Endodermal cell (in vitro differentiated cells): ENCODE measurements at places on chromosomes 1 and 21.

DNA sequence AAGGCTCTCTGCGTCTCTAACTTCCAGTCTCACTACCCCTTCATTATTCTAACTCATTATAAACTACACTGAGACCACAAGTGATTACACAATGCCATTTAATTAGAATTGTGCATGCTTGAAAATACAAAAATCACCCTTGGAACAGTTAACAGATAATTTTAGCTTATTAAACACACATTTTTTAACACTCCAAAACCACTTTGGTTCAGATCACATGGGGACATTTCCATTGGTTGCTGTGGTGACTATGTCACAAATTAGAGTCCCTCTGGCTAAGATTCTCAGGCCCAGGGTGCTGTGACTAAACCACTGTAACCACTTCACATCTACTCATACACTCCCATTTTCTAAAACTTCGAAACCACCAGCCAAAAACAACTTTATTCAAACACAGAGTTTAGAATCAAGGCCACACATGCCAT lies 43.0 kb downstream of the JAK1 start:
- no peak for DNase-seq

- peak; percentile 57 for DNase-seq
These were observed 219.4 kb downstream of the LRRC7 start for GRCh38 chr1:69787151-69787550.

- peak; percentile 74 for DNase-seq
These were observed 24.8 kb downstream of the LEMD1 start for GRCh38 chr1:205396967-205397616.

DNA sequence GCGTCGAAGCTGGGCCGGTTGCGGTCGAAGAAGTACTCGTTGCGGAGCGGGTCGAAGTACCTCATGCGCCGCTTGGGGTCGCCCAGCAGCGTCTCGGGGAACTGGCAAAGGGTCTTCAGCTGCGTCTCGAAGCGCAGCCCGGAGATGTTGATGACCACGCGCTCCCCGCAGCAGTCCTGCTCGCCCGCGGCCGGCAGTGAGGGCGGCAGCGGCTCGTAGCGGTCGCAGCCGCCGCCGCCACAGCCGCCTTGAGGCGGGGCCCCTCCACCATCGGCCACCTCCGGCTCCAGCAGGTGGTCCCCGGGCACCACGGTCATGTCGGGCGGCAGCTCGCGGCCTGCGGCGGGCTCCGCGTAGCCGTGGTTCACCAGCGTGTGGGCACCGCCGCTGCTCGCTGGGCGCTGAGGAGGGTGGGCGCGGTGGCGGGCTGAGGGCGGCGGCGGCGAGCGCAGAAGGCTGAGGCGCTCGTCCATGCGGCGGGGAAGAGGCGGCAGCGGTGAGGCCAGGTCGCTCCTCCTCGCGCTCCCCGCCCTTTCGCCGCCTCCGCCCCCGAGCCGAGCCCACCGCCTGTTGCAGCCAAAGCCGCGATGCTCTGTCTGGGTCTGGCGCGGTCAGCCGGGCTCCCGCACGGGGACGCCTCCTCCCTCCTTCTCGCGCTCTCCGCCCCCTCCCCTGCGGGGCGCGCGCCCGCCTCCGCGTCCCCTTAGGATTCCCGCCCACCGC lies at the start of gene KCNA3:
Gene KCNA3, minus strand, starts transcription at position 604 of the 723 bp plus-strand sequence. Its CDS starts 131 bp downstream, at position 473.
- DNase-seq, result peak; percentile 92

- no peak for DNase-seq
These were observed 14.3 kb upstream of the ADAM30 start for GRCh38 chr1:119910618-119911017.

DNA sequence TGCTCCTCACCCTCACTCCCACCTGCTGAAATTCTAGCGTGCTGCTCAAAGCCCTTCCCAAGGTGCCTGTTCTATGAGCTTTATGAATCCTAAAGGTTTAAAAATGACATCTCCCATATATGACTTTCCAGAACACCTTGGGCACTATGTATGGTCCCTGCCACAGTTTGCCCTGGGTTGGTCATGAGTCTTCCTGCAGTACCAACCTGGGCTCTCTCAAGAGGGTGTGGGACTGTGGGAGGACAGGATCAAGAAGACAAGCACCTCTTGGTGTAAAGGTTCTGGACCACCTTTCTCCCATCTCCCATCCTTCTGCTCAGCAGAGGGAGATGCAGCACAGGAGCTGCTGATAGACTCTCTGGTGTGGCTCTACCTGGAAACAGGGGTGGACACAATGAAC lies 134.1 kb downstream of the FCRL5 start:
- no peak for DNase-seq

GRCh38 chr1:169527451-169528214 lies 41.9 kb upstream of the SLC19A2 start:
- peak; percentile 51 for DNase-seq

- DNase-seq, result no peak
These were observed 99.8 kb upstream of the ATP1A1 start for GRCh38 chr1:116273042-116273783.

DNA sequence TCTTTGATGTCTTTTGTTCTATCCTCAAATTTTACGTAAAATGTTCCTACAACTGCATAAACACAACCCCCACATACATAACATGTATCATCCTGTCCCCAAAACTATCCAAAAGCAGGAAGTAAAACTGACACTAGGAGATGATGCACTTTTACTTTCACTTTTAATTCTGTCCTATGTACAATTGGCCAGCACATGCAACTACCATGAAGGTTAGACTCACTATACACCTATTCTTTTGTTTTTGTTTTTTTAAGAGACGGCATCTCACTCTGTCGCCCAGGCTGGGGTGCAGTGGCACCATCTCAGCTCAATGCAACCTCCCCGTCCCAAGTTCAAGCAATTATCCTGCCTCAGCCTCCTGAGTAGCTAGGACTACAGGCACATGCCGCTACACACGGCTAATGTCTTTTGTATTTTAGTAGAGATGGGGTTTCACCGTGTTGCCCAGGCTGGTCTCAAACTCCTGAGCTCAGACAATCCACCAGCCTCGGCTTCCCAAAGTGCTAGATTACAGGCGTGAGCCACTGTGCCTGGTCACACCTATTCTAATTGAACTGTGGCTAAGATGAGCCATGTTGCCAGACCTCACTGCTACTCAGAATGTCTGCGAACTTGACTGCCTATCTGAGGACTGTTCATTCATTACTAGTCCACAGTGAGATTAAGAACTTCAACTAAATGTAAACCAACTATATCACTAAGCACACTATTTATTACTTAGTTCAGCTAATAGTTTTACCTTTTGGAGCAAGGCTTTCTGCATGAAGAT lies 48.0 kb downstream of the TOR3A start:
- no peak for DNase-seq

GRCh38 chr21:36949171-36950141 lies 17.0 kb downstream of the HLCS start:
- peak; percentile 59 for DNase-seq

GRCh38 chr1:198465201-198466144 lies 75.0 kb downstream of the ATP6V1G3 start:
- no peak for DNase-seq

DNA sequence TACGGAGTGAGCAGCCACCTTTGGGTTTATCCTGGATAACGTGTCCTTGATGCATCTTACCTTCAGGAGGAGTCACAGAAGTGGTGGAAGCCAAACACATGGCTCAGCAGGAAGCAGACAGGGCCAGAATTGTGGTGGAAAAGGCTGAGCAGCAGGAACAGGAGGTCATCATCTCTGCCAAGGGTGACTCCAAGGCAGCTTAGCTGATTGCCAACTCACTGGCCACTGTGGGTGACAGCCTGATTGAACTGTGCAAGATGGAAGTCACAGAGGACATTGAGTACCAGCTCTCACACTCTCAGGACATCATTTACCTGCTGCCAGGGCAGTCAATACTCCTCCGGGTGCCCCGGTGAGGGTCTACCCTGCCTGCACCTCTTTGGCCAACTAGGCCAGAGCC lies 179.3 kb downstream of the FAF1 start:
- peak; percentile 37 for DNase-seq

GRCh38 chr1:110393286-110393685 lies 2.5 kb upstream of the SLC16A4 start:
- no peak for DNase-seq

DNA sequence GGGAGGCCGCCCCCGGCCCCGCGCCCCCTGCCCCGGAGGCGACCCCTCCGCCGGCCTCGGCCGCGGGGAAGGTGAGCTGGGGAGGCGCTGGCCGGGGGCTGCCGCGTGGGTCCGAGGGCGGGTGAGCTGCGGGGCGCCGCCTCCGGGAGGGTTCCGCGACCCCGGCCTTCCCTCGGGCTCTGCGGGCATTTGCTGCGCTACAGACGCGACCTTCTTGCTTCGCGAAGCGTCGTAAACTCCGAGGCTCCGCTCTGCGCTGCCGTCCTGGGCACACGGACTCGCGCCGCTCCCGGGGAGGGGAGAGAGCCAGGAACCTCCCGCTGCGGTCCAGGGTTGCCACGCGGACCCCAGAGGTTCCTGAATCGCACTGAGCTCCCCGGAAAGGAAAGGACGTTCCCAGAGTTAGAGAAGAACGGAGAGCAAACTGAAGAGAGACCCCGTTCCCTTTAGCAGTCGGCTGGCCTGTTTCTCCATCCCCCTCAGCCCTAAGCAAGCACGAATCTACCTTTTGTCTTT lies 345 bp downstream of the SLX9 start:
- no peak for DNase-seq

- no peak for DNase-seq
These were observed 286.0 kb downstream of the HLX start for GRCh38 chr1:221164951-221165838.

DNA sequence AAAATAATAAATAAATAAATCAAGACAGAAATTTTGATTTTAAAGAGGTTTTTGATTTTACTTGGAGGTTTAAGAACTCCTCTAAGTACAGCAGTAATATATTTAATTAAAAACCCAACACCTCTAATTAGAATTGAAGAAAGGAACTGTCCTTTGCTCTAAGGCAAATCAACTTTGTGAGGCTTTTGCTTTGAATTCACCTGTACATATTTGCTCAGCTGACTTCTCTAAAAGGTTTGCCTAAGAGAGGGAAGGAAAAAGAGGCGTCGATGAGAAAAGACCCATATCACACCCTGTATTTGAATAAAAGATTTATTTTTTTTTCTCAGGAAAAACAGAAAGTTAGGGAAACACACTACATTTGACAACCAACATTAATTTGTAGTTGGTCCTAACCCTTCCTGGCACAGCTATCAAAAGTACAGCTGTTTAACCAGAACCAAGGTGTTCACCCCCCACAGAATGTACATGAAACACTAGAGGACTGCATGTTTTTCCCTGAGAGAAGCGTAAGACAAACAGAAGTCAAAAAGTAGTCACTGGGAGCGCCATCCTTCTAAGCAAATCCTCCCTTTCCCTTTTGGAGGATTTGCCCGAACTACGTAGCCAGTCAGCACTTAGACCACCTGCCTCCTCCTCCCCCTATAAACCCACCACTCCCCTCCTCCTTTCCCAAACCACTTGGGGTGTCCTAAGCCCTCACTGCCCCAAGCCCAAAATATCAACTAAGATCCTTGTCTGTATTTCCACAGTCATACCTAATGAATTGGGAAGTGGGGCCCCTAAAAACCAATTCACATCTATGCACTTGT lies 4.9 kb downstream of the MCL1 start:
- no peak for DNase-seq

- DNase-seq, result peak; percentile 63
These were observed 12.6 kb upstream of the PPM1J start for GRCh38 chr1:112727716-112728115.

- no peak for DNase-seq
These were observed 147.0 kb downstream of the POU2F1 start for GRCh38 chr1:167367705-167368104.

DNA sequence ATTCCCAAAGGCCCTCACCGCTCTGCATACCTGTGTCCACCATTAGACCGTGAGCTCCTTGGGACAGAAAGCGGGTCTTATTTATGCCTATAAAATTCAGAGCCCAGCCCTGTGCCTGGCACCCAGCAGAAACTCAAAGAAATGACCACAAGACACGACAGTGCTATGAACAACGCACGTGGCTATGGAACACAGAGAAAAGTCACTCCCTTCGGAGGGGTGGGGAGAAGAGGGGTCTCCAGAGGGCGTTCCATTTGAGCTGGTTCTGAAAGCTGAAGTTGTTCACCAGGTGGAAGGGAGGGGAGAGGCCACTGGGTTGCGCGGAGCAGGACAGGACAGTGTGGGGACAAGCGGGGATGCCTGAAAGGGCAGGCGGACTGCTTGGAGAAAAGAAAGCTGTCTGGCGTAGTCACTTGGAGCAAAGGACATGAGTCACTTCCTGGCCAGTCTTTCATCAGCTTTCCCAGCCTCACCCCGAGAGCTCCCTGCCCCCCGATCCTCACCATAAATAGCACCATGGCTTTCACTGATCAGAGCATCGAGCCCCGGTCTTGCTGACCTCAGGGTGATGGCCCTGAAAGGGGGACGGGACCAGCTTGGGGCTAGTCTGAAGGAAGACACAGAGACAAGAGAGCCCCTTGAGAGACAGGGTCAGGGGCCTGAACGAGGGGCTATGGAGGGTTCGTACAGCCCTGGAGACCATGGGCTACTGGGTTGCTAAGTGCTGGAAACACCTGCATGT lies 28.5 kb downstream of the ECE1 start:
- DNase-seq, result peak; percentile 61

DNA sequence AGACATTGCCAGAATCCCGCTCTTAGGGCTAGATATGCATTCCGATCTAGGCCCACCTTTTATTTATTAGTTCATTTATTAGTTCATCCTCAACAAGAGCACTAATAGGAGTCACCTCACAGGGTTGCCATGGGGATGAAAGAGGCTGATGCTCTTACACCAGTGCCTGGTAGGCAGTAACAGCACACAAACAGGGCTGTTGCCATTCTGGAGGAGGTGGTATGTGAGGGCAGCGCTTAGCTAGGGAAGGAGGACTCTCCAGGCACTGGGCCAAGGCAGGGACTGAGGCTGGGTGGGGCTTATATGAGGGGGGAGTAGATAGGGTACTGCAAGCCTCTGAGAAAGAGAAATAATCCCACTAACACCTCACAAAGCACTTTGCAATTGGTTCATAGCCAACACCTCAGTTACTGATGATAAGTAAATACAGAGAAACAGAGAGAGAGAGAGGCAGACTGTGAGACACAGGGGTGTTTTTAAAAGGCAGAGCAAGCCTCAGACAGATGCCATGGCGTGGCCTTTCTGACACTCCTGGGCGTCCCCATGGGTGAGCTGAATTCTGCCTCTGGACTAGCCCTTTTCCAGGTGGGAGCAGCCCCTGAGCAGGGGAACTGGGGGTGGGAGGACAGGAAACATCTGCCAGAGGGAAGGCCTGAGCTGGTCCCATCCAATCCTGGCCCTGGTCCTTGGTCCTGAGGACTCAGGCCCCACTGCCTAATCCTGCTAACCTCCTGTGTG lies 5.9 kb downstream of the FCGR2A start:
- no peak for DNase-seq

GRCh38 chr21:33688353-33688752 lies 46.1 kb downstream of the ITSN1 start:
- no peak for DNase-seq

DNA sequence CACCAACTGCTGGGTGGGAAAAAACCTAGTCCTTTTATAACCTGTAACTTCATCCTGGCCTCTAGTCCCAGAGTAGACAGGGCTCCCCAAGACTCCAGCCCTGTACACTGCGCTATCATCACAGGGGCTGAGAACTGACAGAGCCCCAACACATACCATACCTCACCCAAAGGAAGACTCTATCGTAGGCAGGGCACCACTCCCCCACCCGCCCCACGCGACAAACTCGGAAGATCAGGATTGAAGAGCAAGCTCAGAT lies 15.8 kb downstream of the INPP5B start:
- DNase-seq, result no peak

- DNase-seq, result no peak
These were observed 89.0 kb upstream of the CHODL start for GRCh38 chr21:18155508-18156193.

GRCh38 chr1:74674278-74675048 lies 871 bp upstream of the ERICH3 start:
- DNase-seq, result peak; percentile 63
